ENCODE measurements at places on chromosomes 2 and 18.
A peak's percentile ranks its signal among the peaks of the same experiment; 100 is the strongest.

DNA sequence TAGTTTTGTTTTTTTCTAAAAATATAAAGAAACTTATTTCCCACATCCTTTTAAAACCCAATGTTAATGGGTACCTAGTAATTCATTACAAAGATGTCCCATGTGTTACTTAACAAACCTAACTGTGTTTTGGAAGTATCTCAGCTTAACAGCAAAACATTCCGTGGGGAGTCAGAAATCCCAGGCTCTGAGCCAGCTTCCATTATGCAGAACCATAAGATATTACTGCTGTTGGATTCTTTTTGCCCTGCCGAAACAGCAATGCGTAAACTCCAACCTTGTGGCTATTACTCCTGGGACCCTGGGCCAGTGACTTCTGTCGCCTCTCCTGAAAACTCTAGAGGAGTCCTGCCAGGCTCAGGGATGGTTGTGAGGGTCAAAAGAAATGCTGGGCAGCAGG is 174.1 kb downstream of the UXS1 start:
- no peak for DNase-seq

GRCh38 chr2:36002941-36003340 is 352.6 kb upstream of the CRIM1 start:
- no peak for DNase-seq

GRCh38 chr2:198144660-198145059 is 340.3 kb downstream of the PLCL1 start:
- DNase-seq, result no peak

DNA sequence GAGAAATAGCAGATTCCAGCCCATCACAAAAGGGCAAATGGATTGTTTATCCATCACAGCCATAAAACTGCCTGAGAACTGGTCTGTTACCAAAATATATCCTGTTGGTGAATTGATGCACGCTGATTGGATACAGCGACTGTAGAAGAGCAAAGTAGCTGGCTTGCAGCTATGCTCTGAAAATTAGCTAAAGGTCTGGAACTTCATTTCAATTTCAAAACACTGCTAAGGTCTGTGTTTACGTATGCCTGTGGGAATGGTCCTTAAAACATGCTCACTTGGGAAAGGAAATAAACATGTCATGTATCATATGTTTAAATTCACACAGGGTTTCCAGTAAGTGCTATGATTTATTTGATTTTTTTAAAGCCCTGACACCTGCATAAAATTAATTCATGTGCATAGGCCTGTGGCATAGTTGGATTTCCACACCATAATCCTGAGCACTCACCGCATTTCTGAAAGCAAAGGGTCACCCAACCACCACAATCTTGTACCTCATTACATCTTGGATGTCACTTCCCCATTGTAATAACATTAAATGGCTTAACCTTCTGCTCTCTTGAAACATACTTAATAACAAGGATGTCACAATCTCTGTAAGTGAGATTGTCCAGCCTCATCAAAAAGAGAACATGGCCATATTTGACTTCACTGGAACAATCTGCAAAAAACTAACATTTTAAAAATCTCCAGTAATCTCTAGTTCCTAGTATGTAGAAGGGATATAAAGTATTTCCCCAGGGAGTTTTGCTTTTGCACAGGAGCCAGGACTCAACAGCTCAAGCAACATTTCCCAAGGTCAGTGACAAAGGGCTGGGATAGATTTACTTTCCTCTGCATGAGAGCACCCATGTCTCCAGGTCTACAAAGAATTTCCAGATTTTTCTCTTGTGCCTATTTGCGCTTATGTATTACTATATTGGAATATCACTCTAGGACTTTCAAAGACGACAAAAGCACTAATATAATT is 109.8 kb downstream of the FARSB start:
- DNase-seq, result no peak

DNA sequence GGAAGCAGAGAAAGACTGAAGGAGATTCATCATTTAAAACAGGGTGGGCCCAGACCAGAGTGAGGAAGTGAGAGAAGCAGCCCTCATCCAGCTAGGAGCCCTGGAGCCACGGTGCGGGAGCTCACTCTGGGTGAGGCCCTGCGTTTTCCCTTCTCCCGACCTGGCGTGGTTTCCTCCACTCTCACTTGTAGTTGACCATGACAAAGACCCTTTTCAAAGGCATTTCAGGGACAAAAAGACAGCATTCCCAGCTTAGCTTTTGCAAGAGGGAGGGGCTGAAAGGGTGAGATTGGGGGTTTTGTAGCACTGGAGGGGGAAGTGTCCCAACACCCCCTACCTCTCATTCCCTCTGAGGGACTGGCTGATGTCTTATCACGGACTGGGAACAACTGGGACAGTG is 56.6 kb downstream of the TRPM8 start:
- DNase-seq, result no peak

GRCh38 chr2:10833021-10833420 is 20.4 kb upstream of the PDIA6 start:
- DNase-seq, result no peak

DNA sequence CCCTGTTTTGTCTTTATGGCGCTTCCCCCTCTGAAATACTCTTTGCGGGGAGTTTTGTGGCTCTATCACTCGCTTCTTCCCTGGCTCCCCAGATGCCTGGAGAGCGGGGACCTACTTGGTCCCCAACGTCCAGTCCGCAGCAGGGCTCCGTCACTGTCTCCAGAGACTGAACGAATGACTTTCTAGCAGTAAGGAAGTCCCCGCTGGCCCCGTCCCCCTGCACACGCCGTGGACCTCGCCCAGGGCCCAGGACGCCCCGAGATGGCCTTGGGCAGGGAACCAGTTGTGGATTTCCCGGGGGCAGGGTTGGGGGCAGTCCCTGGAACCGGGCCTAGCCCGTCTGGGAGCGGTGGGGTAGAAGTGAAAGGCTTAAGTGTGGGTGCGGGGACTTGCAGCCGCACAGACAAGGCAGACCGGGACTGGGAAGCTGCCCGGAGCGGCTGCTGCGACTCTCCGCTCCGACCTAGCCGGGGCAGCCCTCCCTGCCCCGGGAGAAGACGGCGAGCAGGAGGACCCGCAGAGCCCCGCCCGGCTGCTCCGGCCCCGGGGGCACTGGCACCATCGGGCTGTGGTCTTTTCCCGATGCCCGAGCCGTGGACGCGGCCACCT is 821 bp upstream of the EPHA4 start:
- peak; percentile 10 for DNase-seq

GRCh38 chr2:6958616-6959235 is 41.5 kb downstream of the RNF144A start:
- no peak for DNase-seq

DNA sequence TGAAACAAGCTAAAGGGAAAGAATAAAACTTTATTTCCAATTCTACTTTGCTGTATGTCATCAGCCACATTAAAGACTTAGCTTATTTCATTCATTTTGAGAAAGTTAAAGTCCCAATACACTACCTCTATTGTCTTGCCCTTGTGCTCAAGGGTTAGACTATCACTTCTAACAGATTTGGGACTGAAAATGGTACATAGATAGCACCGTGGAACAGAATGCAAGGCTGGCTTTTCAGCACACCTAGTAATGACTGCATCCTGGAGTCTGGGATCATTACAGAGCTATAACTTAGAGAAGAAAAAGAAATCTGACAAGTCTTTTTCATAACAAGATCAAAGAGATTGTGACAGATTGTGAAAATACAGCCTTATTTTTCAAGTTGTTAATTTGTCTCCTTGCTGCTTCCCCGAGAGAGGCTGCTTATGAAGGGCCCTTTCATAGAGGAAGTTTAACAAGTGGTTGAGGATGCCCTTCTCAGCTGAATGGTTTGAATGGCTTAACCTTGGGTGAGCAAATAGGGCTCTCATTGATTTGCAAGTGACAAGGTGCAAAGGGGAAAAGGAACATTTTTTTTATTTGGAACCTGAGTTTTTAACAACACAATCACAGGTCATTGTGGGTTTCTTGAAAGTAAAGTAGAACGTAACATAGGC is 371.8 kb downstream of the EPHA4 start:
- DNase-seq, result no peak
